Activated B cell treated with CpG ODN at 0.5 μM for 24 hours (primary cell): ENCODE measurements at places on chromosomes 13 and 19. TPM values are rescaled to one million over a fixed set of nuclear protein-coding genes. Genes with fewer than 3 reads are reported as not detected.

SLC27A1 gene
- 4.3 and 4.6 TPM in 2 replicates for total RNA-seq

IQCN gene
- total RNA-seq = 15.6 and 17.8 TPM in 2 replicates

- no peak for DNase-seq
Measured at GRCh38 chr19:33110137-33110910, 21.6 kb upstream of the WDR88 start.

GRCh38 chr13:103514619-103515018, 448.4 kb upstream of the SLC10A2 start:
- DNase-seq = no peak

GRCh38 chr13:31997641-31998040, 33.9 kb upstream of the FRY start:
- DNase-seq = no peak

DNA sequence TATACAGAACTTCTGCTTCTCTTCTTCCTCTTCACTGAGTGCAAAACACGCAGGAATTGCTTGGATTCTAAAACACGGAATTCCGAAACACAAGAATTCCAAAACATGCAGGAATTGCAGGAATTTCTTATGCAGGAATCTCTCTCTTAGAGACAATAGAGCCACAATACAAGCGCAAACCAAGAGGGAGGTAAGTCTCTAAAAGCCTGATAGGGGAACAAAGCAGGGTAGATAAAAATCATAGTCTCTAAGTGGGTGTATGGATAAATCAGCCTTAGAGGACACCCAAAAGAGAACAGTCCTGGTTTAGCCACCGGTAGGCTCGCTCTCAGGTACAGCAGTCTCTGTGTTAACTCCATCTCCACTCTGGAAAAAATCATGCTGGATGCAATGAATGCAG, 112.9 kb downstream of the LHFPL6 start:
- DNase-seq = no peak
